LNCaP clone FGC (cell line): ENCODE measurements at places on chromosomes 4 and X.

DNA sequence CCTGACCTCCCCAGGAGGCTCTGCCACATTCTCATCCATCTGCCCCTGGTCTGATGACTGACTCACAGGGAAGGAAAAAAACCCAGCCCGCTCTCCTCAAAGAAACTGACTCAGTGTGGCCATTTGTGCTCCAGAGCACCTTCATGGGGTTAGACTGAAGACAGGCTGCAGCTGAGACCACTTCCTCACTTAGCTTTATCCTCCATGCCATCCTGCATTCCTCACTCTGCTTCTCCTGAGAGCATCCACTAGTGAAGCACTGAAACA, 35.9 kb upstream of the HPSE start:
- DNase-seq: no peak

DNA sequence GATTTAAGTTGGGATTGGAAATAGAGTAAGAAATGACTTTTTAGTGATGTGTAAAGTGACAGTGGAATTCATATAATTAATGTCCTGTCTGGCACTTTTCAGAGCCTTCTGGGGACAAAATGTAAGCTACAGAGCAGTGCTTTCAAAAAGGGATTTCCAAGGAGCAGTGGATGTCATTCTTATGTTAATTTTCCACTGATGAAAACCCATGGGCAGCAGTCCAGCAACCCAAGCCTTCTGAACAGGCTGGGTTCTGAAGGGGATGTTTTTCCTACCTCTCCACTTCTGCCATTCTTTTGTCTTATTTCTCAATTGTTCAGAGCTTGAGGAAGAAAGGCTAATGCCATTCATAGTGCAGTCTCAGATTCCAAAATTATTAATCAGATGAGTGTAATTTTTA, 717.6 kb upstream of the HS3ST1 start:
- no peak for DNase-seq

DNA sequence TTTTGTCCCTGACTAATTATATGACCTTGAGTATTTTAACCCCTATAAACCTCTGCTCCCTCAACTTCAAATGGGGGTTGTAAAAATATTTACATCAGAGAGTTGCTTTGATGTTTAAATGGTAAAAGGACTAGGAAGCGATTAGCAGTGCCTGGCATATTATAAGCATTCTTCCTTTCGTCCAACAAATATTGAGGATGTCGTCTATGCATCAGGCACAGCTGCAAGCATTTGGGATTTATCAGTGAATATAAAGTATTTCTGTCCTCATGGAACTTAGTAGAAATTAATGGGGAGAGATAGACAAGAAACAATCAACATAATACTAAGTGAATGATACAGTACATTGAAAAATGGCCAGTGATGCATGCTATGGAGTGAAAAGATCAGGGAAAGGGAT, 115.5 kb upstream of the EDNRA start:
- no peak for DNase-seq

DNA sequence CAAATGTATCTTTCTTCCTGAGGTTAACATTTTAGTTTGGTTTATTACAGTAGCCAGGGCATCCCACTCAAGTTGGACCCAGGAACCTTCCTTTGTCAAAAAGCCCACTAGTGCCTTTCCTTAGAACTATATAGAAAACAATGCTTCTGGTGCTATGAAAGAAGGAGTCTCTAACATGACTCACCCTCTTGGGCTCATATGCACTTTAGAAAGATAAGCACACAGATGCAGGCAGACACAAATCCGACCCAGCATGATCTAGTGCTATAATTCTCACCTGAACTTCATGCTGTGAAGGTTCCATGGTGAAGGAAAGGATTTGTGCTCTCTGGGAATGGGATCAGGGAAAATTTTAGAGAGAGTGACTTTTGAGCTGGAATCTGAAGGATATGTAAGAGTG, 289.4 kb downstream of the ANKRD50 start:
- no peak for DNase-seq

DNA sequence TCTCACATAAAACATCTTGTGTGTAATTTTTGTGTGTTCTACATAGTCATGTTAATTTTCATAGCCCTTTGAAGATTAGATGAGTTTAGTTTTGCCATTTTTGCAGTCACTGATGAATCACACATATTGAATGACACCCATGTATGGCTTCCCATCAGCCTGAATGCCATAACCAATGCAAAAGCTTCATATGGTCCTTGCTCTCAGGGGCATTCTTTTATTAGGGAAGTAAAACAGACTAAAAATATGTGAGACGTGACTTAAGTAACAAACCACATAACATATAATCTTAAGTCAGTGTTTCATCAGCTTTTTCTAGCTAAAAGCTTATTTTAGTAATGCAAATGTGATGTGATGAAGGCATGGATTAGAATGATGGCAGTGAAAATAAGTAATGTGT, 8.2 kb downstream of the SLC25A4 start:
- no peak for DNase-seq

DNA sequence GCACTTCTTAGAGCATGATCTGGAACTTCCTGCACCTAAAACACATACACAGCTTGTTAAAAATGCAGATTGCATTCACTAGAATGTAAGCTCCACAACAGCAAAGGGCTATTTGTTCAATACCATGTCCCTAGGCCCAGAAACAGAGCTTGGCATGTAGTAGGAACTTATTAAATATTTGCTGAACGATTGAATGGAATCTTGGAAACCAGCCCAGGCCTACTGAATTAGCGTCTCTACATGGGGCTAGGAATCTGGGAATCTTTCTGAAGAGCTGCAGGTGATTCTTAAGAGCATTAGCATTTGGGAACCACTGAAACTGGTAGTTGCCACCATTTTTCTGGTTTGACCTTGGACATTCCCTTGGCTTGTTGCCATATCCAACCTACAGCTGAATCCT, 234.1 kb downstream of the STIM2 start:
- DNase-seq: peak; percentile 98

- DNase-seq: no peak
These were observed 88.8 kb downstream of the DRD5 start for GRCh38 chr4:9870165-9870790.

DNA sequence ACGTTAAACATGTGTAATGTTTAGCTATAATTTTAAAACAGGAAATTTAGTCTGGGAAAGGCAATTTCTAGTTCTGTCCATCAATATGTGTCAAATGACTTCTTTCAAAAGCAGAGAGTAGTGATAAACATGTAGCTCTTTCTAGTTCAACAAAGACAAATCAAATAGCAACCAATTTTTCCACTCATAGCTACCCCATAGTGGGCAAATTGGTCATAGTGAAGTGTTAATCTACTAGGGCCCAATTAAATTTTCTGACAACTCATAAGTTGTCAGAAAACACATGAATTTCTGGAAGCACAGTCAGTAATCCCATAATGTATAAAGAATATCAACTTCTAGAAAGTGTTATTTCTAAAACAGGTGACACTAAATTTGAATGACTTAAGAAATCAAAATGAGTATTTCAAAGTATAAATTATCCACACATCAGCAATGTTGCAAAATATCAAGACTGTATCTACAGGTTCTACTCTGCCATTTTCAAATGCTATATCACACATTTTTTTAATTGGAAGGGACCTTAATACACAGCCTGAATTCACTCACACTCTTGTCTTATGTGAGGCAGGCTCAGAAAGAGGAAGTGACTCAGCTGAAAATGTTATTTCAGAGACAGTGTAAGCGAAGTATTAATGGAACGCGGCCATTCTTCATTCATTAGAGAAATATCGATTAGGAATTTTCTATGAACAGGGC, 7.7 kb downstream of the OCIAD2 start:
- no peak for DNase-seq

DNA sequence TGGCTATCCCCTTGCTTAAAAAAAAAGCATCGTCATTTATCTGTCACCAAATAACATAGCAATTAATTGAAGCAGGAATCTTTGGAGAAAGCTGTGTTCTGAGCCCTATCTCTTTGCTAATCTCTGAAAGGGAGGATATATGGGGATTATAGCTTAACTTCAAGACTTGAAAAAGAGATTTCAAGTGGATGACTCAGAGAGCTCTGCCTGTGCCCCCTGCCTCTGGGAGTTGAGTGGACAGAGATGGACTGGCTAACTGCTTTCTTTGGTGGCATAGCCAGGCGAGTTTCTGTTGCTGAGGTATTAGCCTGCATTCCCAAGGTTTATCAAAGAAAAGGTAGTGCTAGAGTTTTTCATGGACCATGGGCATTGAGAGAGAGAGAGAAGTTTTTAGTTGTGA, 91.6 kb downstream of the DDIT4L start:
- no peak for DNase-seq

GRCh38 chrX:29435396-29435795, 780.0 kb upstream of the MAGEB2 start:
- DNase-seq: no peak

DNA sequence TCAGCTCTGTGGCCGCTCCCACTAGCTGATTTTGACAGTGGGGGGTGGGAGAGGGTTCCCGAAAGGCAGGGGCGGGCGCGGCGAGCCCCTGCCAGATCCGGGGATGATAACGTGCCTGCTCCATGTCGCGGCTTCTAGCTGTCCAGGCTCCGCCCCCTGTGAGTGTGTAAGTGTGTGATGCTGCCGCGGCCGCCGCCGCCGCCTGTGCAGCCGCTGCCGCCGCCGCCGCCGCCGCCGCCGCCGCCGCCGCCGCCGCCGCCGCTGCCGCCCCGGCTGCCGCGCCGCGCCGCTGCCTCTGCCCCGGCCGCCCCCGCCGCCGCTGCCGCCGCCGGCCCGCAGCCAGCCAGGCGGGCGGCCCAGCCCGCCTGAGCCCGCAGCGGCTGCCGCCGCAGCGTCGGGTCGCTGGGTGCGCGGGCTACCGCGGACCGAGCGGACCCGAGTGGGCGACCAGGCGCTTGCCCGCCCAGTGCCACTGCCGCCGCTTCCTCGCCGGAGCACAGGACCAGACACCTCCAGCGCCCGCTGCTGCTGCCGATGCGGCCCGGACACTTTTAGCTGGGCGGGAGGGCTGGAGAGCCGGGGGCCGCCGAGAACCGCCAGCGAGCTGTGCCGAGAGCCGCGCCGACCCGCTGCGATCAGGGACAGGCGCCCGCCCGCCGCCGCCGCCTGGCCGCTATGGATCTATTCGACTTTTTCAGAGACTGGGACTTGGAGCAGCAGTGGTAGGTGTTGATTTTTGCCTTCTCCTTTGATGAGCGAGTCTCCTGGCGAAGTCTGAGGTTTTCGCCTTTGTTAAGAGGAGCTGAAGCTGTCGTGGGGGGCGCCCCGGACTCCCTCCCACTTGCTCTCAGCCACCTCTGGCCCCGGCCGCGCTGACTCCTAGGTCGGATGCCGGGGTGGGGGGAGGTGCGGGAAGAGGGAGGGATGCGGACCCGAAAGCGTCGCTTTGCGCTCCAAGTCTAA, at the start of gene AFF2:
TSS of gene AFF2 (plus strand) at position 195 of the 963 bp plus-strand sequence. CDS start at position 676, 481 bp downstream.
- DNase-seq: no peak

GRCh38 chr4:102399021-102399420, 53.7 kb upstream of the SLC39A8 start:
- no peak for DNase-seq

GRCh38 chrX:136496186-136496763, 1.1 kb upstream of the HTATSF1 start:
- no peak for DNase-seq

DNA sequence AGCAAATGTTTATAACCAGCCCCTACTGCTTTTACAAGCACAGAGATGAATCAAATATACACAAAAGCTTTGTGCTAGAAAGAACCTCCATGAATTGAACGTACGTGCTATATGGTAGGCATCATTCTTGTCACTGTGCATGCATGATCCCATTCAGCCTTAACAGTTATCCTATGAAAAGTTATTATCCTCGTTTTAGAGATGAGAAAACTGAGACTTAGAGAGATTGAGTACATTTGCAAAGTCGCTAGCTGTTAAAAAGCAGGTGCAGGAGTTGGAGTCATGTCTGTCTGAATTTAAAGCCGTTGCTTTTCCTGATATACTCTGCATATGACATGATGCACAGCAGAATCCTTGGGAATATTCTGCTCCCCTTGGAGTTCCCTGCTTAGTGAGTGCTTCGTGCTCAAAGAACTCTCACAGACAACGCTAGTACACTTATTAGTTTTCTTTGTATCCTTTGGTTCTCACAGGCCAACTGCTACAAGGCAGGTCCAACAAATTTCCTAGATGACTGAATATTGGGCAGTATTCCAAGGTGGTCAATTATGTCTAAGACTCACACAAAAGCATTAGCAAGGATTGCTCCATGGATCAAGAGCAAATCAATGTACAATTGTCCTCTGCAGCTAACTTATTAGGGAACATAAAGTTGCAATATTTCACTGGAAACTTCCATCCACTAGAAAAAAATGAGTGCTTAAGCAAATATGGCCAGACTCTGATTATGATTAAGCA, 42.8 kb upstream of the TRIM2 start:
- DNase-seq: no peak

GRCh38 chr4:60992037-60992436, 208.1 kb upstream of the ADGRL3 start:
- DNase-seq: no peak

- peak; percentile 50 for DNase-seq
These were observed 12.3 kb downstream of the FHL1 start for GRCh38 chrX:136159611-136160025.

GRCh38 chr4:86890790-86891189, 1.4 kb downstream of the C4orf36 start:
- no peak for DNase-seq

GRCh38 chrX:136781180-136781797, 557 bp upstream of the ARHGEF6 start:
- no peak for DNase-seq

GRCh38 chr4:2689825-2690700, 66.1 kb downstream of the TNIP2 start:
- no peak for DNase-seq

GRCh38 chr4:16292585-16292984, 66.3 kb upstream of the TAPT1 start:
- DNase-seq: no peak

DNA sequence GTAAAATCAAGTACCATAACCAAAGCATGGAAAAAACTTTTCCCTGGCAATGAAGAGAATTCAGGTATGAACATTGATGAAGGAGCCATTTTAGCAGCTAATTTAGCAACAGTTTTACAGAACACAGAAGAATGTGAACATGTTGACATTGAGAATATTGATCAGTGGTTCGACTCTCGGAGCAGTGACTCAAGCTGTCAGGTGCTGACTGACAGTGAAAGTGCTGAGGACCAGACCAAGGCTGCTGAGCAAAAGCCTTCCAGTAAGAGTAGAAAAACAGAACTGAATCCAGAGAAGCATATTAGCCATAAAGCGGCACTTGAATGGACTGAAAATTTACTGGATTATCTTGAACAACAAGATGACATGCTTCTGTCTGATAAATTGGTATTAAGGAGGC, 2.8 kb downstream of the TIGD2 start:
- no peak for DNase-seq

DNA sequence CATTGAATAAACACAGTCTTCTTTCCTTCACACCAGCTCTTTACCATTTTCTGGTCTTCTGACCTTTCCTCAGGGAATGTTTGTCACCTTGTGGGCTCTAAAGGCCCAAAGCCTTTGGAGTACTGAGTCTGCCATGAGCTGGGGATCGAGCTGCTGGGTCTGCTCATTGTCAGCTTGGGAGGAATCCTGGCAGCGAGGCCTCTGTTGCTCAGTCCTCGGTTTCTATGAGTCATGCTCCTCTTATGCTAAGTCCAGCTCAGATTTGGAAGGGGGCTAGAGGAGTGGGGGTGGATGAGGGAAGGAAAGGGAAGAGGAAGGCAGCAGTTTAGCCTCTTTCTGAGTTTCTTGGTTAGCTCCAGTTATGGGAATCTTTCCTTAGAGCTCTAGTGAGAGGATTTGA, 31.1 kb downstream of the NHSL2 start:
- DNase-seq: no peak

- DNase-seq: no peak
These were observed 130.9 kb downstream of the RELL1 start for GRCh38 chr4:37555322-37555721.

GRCh38 chrX:7147413-7147977, at the start of gene STS:
STS (plus strand) TSS chrX:7147712; CDS start chrX:7253200, 105,488 bp downstream.
- no peak for DNase-seq

- DNase-seq: no peak
These were observed 49.2 kb downstream of the SMARCAD1 start for GRCh38 chr4:94256828-94257227.
